ENCODE measurements at places on chromosomes 3 and 15. TPM values are rescaled to one million over a fixed set of nuclear protein-coding genes. Genes with fewer than 3 reads are reported as not detected.

DNA sequence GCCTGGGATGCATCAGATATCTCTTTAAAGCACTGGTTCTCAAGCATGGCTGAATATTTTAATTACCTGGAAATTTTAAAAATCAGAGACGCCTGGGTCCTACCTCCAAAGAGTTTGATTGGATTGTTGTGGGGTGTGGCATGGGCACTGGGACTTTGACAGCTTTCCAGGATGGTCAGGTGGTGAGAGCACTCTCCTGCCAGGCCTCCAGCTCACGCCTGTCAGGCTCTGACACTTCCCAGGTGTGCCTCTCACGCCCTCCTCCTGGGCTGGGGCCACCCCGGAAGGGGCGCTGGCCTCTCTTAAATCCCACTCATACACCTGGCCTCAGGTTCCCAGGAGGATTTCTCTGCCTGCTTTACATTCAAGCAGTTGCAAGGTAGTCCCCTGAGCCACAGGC is 48.5 kb downstream of the AMOTL2 start:
- H3K36me3 ChIP-seq: no peaks in the 10 kb centered on the region
- peak overlapping the region; percentile 83 for H3K27ac ChIP-seq
- H3K4me1 ChIP-seq: peaks cover 48% of the 10 kb centered on the region

The MAPKBP1 gene
- total RNA-seq: 47.3 TPM

- H3K27me3 ChIP-seq: no peaks in the 10 kb centered on the region
- DNase-seq: no peak
- no peaks in the 10 kb centered on the region for H3K4me1 ChIP-seq
- no peak overlapping the region for H3K4me3 ChIP-seq
- no peaks in the 10 kb centered on the region for H3K36me3 ChIP-seq
Measured at GRCh38 chr3:146747928-146748327, 142.8 kb upstream of the PLSCR5 start.

GRCh38 chr15:77741106-77741505 is 108.4 kb upstream of the LINGO1 start:
- no peak for DNase-seq
- H3K27ac ChIP-seq: no peak overlapping the region
- H3K27me3 ChIP-seq: no peaks in the 10 kb centered on the region
- H3K4me1 ChIP-seq: no peaks in the 10 kb centered on the region
- no peaks in the 10 kb centered on the region for H3K36me3 ChIP-seq
- no peak overlapping the region for H3K4me3 ChIP-seq

The LRRC34 gene
- 2.9 TPM for total RNA-seq

DNA sequence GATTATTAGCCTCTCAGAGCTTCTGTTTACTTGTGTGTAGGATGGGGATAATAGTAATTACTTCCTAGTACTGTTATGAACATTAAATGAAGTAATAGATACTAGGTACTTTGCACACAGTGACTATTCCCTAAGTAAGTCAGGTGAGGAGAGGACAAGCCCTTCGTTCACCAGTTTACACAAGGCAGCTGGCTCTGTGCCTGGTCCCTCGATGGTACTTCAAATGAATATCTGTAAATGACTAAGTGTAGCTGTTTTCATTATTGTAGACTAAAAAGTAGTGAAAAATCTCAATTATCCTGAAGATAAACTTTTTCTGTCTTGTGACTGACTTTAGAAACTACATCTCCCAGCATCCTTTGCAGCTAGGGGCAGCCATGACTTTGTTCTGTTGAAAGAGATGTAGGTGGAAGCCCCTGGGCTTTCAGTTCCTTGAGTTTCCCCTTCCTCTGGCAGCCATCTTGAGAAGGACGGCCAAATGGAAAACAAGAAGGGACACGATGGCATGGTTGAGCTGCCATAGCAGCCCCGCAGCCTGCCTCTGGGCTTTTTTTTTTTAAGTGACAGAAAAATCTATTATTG is 11.7 kb upstream of the WNT7A start:
- no peaks in the 10 kb centered on the region for H3K36me3 ChIP-seq
- peaks cover 15% of the 10 kb centered on the region for H3K4me1 ChIP-seq
- no peak for DNase-seq
- H3K27ac ChIP-seq: no peak overlapping the region
- no peak overlapping the region for H3K4me3 ChIP-seq

DNA sequence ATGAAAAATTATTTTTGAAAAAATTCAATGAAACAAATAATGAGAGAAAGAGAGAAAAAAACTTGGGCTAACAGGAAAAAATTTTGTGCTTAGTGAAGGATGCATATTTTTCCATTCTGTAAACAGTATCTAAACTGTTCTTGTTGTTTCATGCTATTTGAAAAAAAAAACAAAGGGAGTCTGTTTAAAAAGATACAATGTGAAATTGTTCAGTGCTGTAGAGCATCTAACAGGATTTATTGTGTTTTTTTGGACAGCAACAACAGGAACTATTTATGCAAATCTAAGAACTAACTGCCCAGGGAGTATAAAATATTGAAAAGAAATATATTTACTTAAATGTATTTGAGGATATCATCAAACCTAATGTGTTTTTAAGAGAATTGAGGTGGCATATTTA is 55.1 kb downstream of the PEX5L start:
- no peaks in the 10 kb centered on the region for H3K4me1 ChIP-seq
- no peaks in the 10 kb centered on the region for H3K36me3 ChIP-seq
- H3K27me3 ChIP-seq: no peaks in the 10 kb centered on the region
- no peak overlapping the region for H3K27ac ChIP-seq
- H3K4me3 ChIP-seq: no peak overlapping the region

DNA sequence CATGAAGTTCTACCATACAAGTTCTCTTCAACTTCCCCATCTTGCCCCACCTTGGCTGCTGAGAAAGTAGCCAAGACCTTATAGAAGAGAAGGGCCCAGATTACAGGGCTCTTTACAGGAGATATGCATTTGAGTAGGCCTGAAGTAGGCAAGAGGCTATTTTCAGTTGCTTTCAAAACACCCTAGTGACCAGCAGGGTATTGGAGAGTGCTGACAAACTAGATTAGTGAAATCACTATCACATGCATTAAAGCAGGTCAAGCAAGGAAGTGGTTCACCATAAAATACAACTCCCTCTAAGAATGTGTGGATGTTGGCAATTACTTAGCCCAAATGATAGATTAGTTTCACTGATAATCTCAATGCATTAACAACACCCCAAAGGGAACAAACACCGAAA is 2.7 kb upstream of the LZTFL1 start:
- H3K4me3 ChIP-seq: no peak overlapping the region
- peaks cover 5% of the 10 kb centered on the region for H3K27me3 ChIP-seq
- H3K36me3 ChIP-seq: no peaks in the 10 kb centered on the region
- DNase-seq: no peak
- no peak overlapping the region for H3K27ac ChIP-seq

Measured in esophagus muscularis mucosa (tissue), 4 donors.